Activated naive CD4-positive, alpha-beta T cell treated with anti-CD3 and anti-CD28 coated beads, Interleukin-2, amount 50 U/mL, for 72 hours (primary cell): ENCODE measurements at places on chromosomes 6 and 20.
A peak's percentile ranks its signal among the peaks of the same experiment; 100 is the strongest.

DNA sequence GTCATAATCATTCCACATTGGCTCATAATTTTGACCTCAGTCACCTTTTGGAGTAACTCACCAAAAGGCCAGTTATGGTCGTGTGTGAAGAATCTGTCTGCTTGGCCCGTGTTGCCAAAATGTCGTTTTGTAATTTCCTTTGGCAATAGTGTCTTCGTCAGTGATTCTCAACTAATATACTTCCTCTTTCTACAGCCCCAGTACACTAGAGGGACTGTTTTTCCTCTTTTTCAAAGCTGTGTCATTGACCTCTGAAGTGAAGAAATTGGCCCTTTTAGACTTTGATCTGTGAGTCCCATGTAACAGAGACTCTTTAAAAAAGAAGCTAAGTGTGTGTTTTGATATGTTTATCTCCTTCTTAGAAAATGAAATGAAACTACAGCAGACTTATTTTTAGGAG lies 5.2 kb downstream of the FOXO3 start:
- no peak for DNase-seq

DNA sequence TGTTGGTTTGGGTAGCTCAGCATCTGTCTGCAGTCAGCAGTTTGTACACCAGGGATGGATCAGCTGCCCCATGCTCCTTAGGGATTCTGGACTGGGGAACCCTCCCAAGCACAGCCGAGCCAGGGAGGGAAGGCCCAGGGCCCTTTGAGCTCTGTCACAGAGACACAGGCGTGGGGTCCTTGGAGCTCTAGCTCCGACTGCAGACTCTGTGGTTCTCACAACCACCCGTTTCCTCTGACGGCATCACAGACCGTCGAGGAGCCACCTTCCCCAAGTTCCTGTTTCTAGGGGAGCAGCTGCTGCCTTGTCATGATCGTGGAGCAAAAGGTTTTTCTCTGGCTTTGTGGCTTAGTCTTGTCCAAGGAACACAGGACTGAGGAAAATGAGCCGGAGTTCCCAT lies at the start of gene SLA2:
Gene SLA2, minus strand, starts transcription at position 199 of the 400 bp plus-strand sequence. CDS start 4,861 bp downstream, outside the sequence.
- DNase-seq, result peak; percentile 58

DNA sequence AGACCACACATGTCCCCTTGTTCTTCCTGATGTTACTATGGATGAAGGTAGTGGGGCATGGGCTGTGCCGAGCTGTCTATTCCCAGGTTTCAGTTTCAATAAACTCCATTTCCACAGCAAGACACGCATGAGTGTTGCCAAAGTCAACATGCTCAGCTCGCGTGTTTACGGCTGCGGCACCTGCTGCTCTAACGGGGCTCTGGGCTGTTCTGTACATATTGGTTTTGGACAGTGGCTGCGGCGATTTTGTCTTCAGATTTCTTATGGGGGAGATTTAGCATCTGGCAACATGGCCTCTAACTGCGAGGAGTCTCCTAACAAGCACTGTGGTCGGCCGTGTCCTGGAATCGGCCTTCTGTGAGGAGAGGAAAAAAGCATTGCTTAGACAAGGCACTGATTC lies 58.6 kb downstream of the TMEM242 start:
- no peak for DNase-seq

DNA sequence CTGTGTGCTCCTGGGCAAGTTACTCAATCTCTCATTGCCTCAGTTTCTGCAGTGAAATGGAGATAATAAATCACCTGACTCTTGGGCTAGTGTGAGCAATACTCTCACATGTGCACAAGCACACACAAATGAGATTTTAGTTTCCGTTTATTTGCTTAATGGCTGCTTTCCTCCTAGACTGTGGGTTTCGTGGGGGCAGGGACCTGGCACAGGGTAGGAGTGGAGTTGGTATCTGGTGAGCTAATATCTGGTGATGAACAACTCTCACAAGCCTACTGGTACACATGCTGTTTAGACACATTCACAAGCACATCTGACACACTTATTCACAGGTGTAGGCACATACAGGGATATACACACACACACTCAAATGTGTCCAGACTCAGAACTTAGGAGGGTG lies 73.8 kb downstream of the TOX2 start:
- DNase-seq, result no peak

DNA sequence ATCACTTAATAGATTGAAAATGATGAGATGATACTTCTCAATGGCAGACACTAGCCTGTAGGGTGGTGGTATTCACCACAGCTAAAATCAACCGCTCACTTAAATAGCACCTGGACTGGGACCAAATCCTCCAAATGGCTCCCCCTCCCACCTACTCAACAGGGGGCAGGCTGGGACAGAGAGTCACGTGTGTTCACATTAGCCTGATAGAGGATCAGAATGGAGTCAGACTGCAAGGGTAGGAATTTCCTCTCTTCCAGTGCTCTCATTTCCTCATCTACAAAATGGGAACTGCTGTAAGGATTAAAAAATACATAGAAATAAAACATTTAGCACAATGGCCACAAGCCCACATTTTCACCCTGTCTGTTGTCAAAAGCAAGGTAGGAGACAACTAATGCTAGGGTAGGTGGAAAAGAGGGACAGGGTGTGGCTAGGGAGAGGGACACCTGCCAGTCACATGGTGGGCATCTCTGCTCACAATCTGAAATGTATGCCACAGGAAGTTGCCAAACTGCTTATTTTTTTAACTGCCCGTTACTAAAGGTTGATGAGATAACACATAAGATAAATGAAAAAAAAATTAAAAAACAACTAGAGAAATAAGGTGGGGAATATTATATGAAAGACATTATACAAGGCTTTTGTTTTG lies 55.3 kb downstream of the BACH2 start:
- DNase-seq, result no peak

DNA sequence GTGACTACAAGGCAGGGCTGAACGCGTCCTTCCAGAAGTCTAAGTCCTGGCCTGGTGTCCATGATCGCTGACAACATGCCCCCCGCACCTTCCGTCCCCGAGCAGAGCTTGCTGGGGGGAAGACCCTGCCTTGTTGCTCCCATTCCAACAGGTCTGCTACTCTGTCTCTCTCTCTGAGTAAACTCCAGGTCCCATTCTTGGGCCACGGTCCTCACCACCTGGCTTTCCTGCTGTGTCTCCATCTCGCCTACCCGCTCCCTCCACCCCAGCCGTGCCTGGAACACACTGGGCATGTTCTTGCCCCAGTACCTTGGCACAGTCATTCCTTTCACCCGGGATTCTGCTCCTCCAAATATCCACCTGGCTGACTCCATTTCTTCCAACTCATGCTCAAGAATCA lies 162.3 kb downstream of the BMP7 start:
- no peak for DNase-seq

DNA sequence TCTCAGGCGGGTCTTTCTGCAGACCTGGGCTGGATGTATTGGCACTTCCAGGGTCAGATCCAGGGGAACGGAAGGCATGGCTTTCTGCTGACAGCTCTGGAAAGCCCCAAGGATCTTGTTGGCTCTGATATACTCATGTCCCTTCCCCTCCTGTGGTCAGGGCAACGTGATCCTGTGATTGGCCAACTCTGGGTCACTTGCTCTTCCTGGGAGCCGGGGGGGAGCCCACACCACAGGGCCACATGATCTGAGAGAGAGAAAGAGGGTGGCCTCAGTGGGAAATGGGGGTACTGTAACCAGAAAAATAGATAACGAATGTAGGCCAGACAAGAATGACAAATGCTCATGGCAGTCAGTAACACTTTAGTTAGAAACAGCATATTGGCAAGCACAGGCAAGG lies 223.0 kb downstream of the NFATC2 start:
- DNase-seq, result no peak

GRCh38 chr6:11121851-11122250 lies 10.3 kb upstream of the ERVFRD-1 start:
- no peak for DNase-seq

DNA sequence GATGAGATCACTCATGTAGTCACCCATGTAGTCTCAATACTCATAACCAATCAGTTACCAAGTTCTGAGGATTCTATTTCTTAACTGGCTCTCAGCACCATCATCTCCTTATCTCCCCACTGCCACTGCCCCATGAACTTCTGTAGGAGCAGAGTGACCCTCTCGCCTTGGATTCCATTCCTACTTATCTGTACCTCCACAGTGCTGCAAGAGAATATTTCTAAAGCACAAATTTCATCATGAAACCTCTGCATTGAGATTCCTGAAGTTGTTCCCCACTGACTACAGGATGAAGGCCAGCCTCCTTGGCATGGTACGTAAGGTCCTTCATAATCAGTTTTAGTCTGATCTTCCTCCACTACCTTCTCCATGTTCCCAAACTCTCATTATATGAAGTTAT lies 34.8 kb downstream of the BACH2 start:
- DNase-seq, result no peak

- DNase-seq, result no peak
Measured at GRCh38 chr6:109925075-109925474, 53.0 kb upstream of the GPR6 start.

- no peak for DNase-seq
Measured at GRCh38 chr6:160791459-160791858, 89.4 kb downstream of the PLG start.

DNA sequence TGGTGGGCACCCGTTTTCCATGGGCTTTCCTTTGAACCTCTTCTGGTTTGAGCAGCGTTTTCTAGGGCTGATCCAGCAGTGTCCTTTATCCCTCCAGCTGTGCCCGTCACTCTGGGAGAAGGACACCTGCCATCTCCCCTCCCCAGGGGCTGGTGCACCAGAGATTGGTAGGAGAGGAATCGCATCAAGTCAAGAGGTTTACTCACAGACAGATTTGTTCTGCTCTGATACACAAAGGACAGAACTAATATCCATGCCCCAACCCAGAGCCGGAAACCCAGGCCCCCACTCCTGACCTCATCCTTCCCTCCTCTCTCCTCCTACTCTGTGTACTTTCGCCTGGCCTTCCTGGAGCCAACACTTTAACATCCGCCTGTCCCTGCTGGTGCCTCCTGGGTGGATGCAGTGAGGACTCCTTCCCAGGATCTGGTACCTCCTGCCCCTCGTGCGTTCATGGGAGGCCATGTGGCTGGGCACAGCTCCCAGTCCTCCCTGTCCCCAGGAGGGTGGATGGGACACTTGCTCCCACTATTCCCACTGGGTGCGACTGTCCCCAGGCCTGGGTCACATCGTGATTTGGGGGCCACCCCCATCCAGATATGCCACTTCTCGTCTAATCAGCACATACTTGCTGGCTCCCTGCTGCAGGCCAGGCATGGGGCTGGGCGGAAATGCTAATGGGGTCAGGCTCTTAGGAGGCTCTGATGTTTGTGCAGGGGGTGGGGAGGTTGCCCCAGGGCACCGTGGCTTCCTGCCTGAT lies 286.3 kb downstream of the CDH4 start:
- no peak for DNase-seq

GRCh38 chr20:61874421-61875068 lies 191.1 kb downstream of the TAF4 start:
- no peak for DNase-seq

GRCh38 chr6:168536196-168536595 lies 95.2 kb downstream of the SMOC2 start:
- DNase-seq, result no peak

- DNase-seq, result no peak
Measured at GRCh38 chr6:144485531-144485930, 200.4 kb downstream of the UTRN start.

GRCh38 chr6:147910281-147910680 lies 401.8 kb downstream of the SAMD5 start:
- no peak for DNase-seq

DNA sequence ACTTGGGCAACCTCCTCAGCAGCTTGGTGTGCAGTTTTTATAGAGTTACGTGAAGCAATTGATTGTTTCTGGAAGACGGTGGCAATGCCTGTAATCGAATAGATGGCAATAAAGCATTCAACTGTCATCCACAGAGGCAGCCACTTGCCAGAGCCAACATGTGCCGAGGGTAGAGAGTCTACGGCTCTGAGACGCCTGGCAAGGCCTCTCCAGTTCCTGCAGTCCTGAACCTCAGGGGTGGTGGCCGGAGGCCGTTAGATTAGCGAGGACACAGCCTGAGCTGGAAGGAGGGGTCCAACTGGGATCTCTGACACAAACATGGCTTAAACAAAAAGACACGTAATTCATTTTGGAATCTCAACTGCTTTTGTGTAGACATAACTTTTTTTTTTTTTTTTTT lies 775 bp upstream of the TTLL2 start:
- DNase-seq, result no peak

- DNase-seq, result no peak
Measured at GRCh38 chr6:164163239-164163638, 748.7 kb downstream of the QKI start.

- DNase-seq, result no peak
Measured at GRCh38 chr6:113686049-113686448, 171.1 kb upstream of the MARCKS start.

DNA sequence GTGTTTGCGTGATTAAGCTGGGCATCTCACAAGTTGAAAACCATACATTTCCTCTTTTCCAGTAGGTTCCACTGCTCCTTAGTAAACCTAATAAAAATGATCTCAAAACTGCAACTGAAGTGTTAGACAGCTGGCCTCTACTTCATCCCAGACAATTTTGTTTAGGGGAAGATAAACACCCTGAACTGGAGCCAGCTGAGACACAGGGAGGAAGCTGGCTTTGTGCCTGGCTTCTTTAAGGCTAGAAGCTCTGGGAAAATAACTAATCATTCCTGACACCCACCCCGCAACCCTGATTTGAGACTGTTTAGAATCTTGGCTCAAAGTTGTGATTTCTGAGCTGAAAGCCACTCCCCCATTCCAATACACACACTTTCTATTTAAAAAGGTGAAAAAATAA lies 11.6 kb downstream of the PTPRT start:
- DNase-seq, result no peak

DNA sequence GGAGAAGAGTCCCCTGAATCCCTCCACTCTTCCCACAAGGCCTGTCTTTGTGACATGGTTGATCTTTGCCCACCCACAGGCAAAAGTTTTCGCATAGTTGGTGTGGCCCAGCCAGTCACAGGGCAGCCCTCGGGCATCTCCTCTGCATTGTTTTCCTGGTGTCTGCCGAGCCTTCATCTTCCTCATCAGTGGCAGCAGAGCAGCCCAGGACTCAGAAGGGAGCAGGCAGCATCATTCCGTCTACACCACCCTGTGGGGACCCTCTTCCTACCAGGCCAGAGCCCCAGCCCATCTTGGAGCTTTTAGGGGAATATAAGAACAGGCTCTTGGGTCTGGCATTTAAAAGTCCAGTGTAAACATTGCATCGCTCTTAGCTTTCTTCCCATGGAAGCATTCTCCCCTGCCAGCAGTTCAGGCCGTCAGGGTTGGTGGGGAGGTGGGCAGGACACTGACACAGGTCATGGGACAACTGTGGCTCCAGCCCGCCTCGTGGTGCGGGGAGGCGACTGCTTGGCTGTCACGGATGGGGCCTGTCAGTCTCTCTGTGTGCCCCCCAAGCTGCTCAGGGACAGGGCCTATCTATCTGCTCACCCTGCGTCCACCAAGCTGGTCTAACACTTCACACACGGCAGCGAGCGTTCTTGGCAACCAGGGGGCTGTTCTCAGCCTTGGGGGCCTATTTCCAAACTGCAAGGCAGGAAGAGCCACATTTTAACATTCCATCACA lies 38.3 kb downstream of the PDRG1 start:
- no peak for DNase-seq

DNA sequence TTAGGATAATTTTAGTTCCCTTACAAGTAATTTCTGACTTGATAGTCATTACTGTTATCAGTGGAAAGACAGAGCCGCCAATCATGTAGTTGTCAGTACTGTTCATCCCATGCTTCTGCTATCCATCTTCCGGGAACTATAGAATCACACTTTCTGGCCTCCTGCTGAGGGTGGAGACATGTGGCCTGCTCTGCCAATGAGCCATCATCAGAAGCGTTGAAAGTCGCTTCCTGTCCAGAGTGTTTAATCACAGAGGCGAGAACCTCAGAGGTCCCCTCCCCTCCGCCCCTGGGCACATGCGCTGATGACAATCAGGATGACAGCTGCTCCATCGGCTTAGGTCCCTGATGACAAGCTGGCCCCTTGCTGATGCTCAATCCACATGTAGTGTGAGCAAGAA lies 3.0 kb downstream of the DDO start:
- DNase-seq, result no peak
